Upper lobe of right lung (tissue), 1 donor: ENCODE measurements at places on chromosomes 5 and 9. TPM values are rescaled to one million over a fixed set of nuclear protein-coding genes. Genes with fewer than 3 reads are reported as not detected.

RLN2 gene
- not detected for total RNA-seq

DEPDC1B gene
- total RNA-seq, result 0.20 TPM

PCAT7 gene
- 0.35 TPM for total RNA-seq

BSPRY gene
- total RNA-seq, result 10.8 TPM

INSL4 gene
- total RNA-seq, result not detected

ORM1 gene
- 5.2 TPM for total RNA-seq

FCN2 gene
- total RNA-seq, result not detected

SERF1A gene
- 8.9 TPM for total RNA-seq

- H3K27me3 ChIP-seq, result no peaks in the 10 kb centered on the region
- no peaks in the 10 kb centered on the region for H3K4me1 ChIP-seq
- H3K27ac ChIP-seq, result no peak overlapping the region
- no peak overlapping the region for H3K4me3 ChIP-seq
These were observed 28.4 kb upstream of the GADD45G start for GRCh38 chr9:89576404-89576839.

GRCh38 chr5:162485666-162486292 is 418.2 kb downstream of the GABRG2 start:
- no peak for DNase-seq
- no peak overlapping the region for H3K27ac ChIP-seq
- no peak overlapping the region for H3K4me3 ChIP-seq
- no peaks in the 10 kb centered on the region for H3K4me1 ChIP-seq
- H3K36me3 ChIP-seq, result no peaks in the 10 kb centered on the region

GRCh38 chr9:106025453-106025852 is 331.1 kb downstream of the TMEM38B start:
- H3K36me3 ChIP-seq, result no peaks in the 10 kb centered on the region
- H3K27ac ChIP-seq, result no peak overlapping the region
- H3K27me3 ChIP-seq, result no peaks in the 10 kb centered on the region
- no peaks in the 10 kb centered on the region for H3K4me1 ChIP-seq

- no peak for DNase-seq
- H3K27me3 ChIP-seq, result no peaks in the 10 kb centered on the region
- peaks cover 63% of the 10 kb centered on the region for H3K36me3 ChIP-seq
- no peak overlapping the region for H3K27ac ChIP-seq
- H3K4me3 ChIP-seq, result no peak overlapping the region
These were observed 22.4 kb downstream of the NANS start for GRCh38 chr9:98078895-98079294.

- H3K27ac ChIP-seq, result no peak overlapping the region
- no peaks in the 10 kb centered on the region for H3K36me3 ChIP-seq
- no peaks in the 10 kb centered on the region for H3K27me3 ChIP-seq
- DNase-seq, result no peak
- no peak overlapping the region for H3K4me3 ChIP-seq
These were observed 459.8 kb downstream of the CCDC171 start for GRCh38 chr9:16012621-16013020.

DNA sequence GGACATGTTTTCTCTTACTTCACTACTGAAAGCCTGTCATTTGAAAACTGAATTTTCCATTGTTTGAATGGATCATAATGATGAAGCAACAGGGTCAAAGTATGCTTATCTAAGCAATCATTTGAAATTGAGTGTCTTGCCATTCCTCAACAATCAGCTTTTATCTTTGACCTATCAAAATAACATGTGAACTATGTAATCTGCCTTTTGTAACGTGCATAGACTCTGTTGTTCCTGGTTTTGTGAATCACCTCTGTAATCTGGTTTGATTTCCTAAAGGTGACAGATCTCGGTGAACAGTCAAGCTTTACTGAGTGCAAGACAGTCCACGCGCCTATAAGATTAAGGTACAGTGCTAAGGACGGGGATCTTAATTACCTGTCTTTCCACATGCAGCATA is 3.3 kb downstream of the MEF2C start:
- peaks cover 25% of the 10 kb centered on the region for H3K4me1 ChIP-seq

- no peak overlapping the region for H3K27ac ChIP-seq
- peaks cover 29% of the 10 kb centered on the region for H3K36me3 ChIP-seq
- H3K4me1 ChIP-seq, result peaks cover 4% of the 10 kb centered on the region
These were observed 64.9 kb downstream of the CCNH start for GRCh38 chr5:87347841-87348240.

DNA sequence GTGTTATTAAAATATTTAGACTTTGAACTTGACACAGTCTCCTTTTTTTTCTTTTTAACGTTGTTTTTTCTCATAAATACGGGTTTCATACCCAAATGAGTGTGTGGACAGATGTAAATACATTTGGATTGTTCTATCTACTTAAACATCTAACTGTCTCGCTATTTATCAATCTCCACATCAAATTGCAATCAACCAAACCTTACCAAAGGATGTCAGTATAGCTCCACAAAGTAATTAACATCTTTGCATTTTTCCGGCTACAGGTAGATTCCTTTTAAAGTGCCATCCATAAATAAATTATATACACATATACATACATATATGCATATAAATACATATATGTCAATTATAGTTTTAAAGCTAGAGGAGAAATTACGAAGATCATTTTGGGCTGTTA is 705 bp upstream of the CDH10 start:
- H3K27ac ChIP-seq, result no peak overlapping the region
- H3K36me3 ChIP-seq, result no peaks in the 10 kb centered on the region
- H3K4me3 ChIP-seq, result no peak overlapping the region

DNA sequence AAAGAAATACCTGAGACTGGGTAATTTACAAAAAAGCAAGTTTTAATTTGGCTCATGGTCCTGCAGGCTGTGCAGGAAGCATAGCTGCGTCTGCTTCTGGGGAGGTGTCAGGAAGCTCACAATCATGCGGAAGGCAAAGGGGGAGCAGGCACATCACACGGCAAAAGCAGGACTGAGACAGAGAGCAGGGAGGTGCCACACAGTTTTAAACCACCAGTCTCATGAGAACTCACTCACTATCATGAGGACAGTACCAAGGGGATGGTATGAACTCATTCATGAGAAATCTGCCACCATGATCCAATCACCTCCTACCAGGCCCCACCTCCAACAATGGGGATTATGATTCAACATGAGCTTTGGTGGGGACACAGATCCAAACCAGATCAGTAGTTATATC is 96.2 kb downstream of the OSTF1 start:
- no peak overlapping the region for H3K27ac ChIP-seq
- H3K4me3 ChIP-seq, result no peak overlapping the region
- H3K4me1 ChIP-seq, result no peaks in the 10 kb centered on the region

DNA sequence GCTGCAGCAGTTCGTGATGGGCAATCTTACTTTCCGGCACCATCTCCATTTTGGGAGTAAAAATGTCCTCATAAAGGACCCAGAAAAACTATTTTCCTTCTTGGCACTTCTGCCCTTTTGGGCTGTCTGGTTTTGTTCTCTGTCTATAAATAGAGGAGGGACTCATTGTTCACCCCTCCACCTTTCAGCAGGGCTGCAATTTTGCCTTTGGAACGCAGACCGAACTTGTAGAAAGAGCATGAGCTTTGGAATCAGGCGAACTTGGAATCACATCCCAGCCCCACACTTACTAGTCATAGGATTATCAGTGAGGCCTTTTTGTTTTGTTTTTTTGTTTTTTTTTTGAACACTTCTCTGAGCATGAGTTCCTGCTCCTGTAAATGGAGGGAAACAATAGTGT is 178.1 kb upstream of the IL12B start:
- no peaks in the 10 kb centered on the region for H3K27me3 ChIP-seq
- no peak overlapping the region for H3K4me3 ChIP-seq
- H3K36me3 ChIP-seq, result no peaks in the 10 kb centered on the region
- H3K27ac ChIP-seq, result no peak overlapping the region
- H3K4me1 ChIP-seq, result peaks cover 31% of the 10 kb centered on the region
- DNase-seq, result no peak

DNA sequence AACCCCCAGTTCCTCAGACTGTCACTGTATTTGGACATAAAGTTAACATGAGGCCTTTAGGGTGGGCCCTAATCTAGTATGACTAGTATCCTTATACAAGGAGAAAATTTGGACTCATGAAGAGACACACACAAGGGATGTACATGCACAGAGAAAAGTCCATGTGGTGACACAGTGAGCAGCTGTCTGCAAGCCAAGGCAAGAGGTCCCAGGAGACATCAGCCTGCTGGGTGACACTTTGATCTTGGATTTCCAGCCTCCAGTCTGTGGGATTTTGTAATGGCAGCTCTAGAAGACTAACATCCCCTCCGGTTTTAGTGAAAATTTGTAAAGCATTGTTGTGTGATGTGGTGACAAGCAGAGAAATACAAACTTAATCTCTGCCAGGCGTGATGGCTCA is 66.1 kb downstream of the RAI14 start:
- peaks cover 6% of the 10 kb centered on the region for H3K4me1 ChIP-seq
- no peak overlapping the region for H3K4me3 ChIP-seq
- no peaks in the 10 kb centered on the region for H3K36me3 ChIP-seq
- DNase-seq, result no peak

DNA sequence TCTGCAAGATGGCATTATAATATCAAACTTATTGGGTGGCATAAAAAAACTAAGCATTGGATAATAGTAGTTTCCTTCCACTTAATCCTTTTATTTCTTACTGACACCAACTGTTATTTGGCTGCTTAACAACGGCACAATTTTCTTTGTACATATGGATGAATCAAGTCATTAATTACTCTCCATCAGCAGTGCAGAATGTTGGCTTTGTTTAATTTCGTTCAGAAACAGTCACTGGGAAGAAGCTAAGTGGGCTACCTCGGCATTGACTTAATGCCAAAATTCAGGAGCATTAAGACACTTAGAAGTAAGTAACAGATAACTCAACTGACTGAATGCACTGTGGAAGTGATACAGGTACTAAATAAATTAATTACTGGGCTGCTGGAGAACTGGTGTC is 460.4 kb downstream of the CTNND2 start:
- no peaks in the 10 kb centered on the region for H3K27me3 ChIP-seq
- no peak for DNase-seq
- no peak overlapping the region for H3K4me3 ChIP-seq
- no peak overlapping the region for H3K27ac ChIP-seq
- H3K36me3 ChIP-seq, result no peaks in the 10 kb centered on the region
- H3K4me1 ChIP-seq, result no peaks in the 10 kb centered on the region
